ENCODE measurements at places on chromosomes 11 and 22. TPM values are rescaled to one million over a fixed set of nuclear protein-coding genes. Genes with fewer than 3 reads are reported as not detected.

FOSL1 gene
- total RNA-seq: 107 TPM

ATXN10 gene
- 83.8 TPM for total RNA-seq

RIMBP3C gene
- total RNA-seq: not detected

C11orf21 gene
- not detected for total RNA-seq

INSC gene
- not detected for total RNA-seq

OR52J3 gene
- not detected for total RNA-seq

TRIM34 gene
- 2.6 TPM for total RNA-seq

PRG3 gene
- total RNA-seq: not detected

VPREB1 gene
- total RNA-seq: not detected
